Natural killer cell treated with Interleukin-12 subunit alpha and Interleukin-12 subunit beta and Interleukin-15 and Interleukin-18, amount 100 ng/mL, for 72 hours (primary cell): ENCODE measurements at places on chromosomes 6 and 20.

DNA sequence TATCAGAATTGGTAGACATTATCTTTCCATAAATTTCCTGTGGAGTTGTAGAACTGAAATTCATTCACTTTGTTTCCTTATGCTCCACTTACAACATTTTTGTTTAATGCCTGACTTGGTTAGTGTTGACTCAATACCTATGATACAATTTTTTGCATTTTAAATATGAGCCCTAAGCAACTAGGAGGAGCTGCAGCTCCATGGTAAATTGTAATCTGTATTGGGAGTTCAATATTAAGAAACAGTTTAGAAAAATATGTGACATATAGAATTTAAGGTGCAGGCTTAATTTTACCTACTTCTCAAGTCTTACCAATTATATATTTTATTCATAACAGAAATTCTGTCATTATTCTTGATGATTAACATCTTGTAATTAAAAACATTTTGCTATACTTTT lies 868.3 kb downstream of the EYS start:
- no peak for DNase-seq

DNA sequence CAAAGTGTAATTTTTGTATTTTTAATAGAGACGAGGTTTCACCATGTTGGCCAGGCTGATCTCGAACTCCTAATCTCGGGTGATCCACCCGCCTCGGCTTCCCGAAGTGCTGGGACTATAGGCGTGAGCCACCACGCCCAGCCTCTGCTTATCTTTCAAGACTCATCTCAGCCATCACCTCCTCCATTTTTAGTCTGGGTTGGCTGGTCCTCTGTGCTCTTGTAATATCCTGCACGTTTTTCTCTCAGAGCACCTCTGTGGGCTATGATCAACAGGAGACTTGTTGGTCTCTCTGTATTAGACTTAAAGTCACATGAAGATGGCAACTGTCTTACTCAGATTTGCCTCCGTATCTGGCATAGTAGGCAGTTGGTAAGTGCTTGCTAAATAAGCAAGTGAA lies 7.6 kb downstream of the NOTCH4 start:
- DNase-seq = no peak

- no peak for DNase-seq
Measured at GRCh38 chr20:13493143-13493542, 145.6 kb downstream of the TASP1 start.

DNA sequence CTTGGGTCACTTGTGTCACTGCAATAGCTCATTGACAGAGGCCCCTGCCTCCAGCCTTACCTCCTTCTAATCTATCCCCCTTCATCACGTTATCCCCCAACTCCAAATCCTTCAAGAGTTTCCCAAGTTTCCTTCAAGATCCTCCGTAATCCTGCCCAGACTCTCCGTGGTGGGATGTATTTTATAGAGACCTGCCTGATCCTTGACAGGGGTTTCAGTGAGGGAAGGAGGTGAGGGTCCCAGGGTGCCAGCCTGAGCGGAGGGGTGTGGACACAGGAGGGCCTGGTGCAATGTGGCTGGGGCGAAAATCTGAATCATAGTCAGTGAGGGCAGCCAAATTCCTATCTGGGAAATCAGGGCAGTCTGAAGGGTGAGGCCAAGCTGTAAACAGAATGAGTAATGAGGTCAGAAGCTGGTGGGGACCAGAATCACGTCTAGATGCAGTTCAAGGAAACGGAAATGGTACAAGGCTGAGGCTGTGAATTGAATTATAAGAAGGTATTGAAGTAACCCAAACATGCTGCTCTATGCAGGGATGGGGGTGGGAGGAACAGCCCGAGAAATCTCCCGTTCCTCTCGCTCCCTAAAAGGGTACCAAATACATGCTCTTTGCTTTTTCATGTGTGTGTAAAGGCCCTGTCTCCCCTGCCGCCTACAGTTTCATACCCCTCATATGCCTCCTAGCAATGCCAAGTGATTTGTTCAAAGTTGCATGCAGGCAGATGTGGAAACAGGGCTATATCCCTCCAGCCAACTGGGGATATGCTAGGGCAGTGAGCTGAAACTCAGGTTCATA lies 35.4 kb upstream of the PIM1 start:
- DNase-seq = no peak

GRCh38 chr20:38755324-38755910 lies 7.2 kb downstream of the ACTR5 start:
- no peak for DNase-seq

DNA sequence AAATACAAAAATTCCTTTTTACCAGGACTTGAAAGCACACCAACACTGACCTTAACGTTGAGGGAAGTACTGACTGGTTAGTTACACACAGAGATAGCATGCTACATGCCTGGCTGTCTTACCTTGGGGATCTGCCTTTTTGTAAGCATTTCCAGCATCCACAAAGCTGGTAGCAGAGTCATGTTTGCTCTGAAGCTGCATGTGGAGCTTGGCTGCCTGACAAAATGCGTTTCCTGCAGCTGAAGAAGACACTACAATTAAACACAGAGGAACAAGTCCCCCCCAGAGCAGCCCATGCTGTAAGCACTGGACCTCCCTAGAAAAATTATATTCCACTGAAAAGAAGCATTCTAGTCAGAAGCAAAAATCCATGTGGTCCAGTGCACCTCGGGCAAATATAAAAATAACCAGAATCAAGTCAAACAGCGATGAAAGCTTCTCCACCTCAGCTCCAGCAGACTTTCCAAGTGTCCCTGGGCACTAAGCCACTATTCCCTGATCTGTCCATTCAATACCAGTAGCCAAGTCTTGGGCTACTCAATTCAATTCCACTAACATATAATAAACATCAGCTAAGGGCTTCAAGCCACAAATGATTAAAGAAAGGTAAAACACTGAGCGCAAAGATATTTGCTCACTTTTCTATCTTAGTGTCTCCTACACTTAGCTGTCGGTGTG lies 24.2 kb downstream of the NAPB start:
- DNase-seq = no peak

DNA sequence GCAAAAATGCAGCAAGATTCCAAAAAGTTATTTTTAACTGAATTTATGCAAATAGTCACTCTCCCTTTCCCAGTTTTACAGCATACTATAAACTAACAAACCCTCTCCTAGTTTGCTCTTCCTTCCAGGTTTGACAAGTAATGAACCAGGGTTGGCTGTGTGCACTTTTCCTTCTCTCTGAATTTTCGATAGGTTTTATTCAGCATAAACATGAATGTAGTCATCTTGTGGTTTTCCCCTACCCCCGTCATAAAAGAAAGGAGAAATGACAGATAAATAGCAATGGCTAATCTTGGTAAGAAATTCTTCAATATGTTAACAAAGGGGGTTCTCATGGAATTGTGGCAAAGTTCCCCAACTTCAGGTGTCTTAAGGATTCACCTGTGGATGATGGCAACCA lies 26.3 kb downstream of the PRDM1 start:
- no peak for DNase-seq
